ENCODE measurements at places on chromosomes 3 and 15.

DNA sequence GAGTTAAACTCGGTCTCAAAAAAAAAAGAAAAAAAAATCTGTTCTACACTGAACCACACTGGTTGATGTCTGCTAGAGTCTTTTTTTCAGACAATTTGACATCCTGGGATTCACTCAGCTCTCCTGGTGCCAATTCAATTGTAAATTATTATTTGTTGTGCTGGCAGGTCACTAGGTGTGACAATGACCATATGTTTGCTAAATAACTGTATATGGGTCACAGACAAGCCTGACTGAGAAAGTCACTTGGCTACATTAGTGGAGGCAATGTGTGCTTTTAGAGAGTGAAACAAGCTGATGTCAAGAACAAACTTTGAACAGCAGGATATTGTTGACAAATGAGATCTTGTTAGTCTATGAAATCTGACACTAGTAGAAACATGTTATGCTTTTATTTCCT, 1379.1 kb downstream of the ZPLD1 start:
- DNase-seq = no peak

GRCh38 chr3:18558507-18558906, 133.4 kb upstream of the SATB1 start:
- DNase-seq = no peak

- no peak for DNase-seq
Observed at GRCh38 chr3:116939091-116939490, 229.5 kb downstream of the TUSC7 start.

DNA sequence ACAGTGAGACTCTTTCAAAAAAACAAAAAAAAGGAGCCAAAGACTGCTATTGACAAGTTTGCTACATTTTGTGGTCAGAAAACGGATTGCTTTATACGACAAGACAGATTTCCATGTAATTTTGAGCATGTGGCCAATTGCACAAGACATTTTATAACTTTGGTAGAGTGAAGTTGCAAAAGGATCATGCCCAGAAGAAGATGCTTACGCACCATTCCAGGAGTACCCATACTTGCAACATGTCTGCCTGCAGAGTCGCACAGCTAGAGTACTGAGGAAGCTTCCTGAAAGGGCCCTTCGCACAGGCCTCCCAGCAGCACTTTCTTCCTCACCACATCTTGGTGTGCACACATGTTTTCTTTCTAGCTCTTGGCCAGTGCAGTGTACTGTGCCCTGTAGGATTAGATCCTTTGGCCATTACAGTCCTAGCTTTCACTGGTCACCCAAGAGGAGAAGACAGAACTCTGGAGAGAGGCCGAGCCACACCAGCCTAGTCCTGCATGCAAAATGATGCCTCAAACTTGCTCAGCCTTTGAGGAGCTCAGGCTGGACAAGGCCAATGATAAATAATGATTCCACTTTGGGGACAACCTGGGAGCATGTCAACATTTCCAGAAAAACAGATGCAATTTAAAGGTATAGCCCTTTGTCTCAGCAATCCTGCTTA, 11.7 kb downstream of the CHDH start:
- no peak for DNase-seq

DNA sequence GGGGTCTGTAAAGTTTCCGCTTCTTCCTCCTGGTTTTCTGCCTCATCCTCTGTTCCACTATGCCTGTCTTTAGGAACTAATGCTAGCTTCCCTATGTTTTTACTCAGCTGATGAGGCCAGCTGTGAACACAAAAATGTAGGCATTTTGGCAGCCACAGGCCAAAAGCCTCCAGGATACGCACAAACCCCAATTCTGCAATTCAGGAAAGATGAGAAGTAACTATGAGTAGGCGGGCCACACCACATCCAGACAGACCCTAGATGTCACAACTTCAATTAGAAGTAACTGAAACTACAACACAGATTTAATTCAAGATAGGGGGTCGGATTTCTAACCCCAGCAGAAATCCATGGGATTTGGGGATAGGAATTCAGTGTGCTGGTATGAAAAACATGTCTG, 11.9 kb downstream of the CA12 start:
- DNase-seq = no peak

- DNase-seq = no peak
Observed at GRCh38 chr15:74433592-74434262, at the start of gene SEMA7A. Gene SEMA7A, minus strand, starts transcription at chr15:74433958. Its CDS starts 40 bp downstream, at chr15:74433918.

DNA sequence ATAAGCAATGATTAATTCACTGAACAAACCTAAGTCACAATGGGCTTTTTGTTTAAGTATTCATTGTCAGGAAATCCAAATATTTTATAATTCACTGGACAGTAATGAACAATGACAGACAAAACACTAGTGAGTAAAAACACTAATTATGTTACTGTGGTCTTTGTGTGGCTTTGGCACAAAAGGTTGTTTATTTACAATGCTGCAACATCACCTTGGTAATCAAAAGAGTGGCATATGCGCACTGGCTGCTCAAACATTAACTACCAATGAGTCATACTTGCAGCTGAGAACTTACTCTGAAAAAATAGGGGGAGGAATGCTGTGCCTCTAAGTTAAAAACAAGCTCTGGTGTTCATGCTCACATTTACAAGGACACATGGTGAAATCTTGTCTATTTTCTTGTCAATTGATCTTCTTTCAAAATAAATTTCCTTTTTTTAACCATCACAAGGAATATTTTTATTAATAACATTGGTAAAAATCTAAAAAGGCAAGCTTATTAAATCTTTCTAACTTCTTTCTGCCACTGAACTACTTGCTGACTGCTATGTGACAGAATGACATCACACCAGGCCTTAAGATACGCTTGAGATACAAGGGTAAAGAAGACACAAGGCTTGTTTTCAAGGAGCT, 85.2 kb upstream of the PPIB start:
- peak; percentile 82 for DNase-seq

- no peak for DNase-seq
Observed at GRCh38 chr3:134885877-134886621, 91.0 kb downstream of the EPHB1 start.

- no peak for DNase-seq
Observed at GRCh38 chr15:56839641-56840040, 78.8 kb upstream of the TCF12 start.

GRCh38 chr15:42826251-42826890, 89.4 kb upstream of the CDAN1 start:
- no peak for DNase-seq

- DNase-seq = no peak
Observed at GRCh38 chr15:26841514-26841913, 25.3 kb upstream of the GABRA5 start.

GRCh38 chr3:13141991-13142412, 68.8 kb upstream of the IQSEC1 start:
- DNase-seq = no peak

DNA sequence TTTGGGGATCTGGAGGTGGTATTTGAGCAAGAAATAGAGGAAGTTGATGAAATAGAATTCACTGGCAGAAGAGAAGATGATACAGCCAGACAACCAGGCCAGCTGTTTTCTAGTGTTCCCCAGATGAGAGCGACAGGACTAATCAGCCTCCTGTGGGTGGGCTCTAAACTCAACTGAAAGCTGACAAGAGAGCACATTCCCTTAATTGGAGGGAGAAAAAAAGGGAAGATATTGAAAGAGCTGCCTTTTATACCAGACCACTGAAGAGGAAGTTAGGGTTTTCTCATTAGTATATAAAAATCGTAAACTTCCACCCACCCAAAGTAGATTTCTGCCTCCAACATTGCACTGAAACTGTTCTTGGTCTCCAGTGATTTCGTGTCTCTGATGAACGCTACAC, 6.5 kb upstream of the TM4SF19 start:
- DNase-seq = no peak

DNA sequence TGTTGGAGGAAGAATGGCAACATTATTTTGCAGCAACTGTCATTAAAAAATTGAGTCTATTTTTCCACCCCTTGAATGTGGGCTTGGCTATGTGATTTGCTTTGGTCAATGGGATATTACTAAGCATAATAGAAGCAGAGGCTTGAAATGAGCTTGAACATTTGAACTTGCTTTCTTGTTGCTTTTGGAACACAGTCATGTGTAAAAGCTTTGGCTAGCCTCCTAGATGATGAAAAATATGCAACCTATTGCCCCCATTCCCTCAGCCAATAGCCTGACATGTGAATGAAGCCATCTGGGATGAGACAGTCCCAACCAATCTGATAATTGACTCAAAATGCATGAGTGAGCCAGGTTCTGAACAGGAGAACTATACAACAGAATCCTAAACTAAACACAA, 78.4 kb downstream of the PLSCR2 start:
- peak; percentile 30 for DNase-seq

- DNase-seq = peak; percentile 66
Observed at GRCh38 chr3:25594007-25594502, 70.7 kb downstream of the TOP2B start.

DNA sequence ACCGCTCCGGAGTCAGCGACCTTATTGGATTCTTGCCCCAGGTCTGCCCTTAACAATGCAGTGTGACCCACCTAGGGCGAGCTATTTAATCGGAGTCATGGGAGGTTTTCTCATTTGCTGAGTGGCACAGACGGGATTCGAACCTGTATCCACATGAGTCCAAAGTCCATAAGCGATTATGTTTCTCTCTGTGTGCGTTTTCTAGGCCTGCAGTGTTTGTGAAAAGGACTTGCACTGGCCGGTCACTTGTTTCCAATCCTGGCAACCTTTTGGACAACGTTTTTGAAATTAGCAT, 691 bp upstream of the HDGFL3 start:
- DNase-seq = no peak

- DNase-seq = no peak
Observed at GRCh38 chr15:67601073-67601472, 58.6 kb downstream of the MAP2K5 start.

DNA sequence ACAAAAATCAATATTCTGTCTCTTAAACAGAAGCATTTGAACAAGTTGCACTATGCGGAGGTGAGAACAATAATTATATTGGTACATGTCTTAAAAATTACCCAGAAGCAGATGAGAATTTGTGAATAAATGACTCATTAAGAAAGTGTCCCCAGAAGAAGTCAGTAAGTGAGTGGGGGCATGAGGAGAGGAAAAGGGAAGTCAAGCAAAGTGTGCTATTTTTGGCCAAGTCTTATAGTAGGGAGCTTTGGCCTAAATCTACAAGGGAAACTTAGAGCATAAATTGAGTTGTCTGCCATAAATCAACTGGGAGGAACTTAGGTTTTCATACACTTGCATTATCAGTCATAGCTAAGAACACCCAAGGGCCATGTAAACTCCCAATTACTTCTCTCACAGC, 86.9 kb upstream of the SATB1 start:
- no peak for DNase-seq

GRCh38 chr15:74250266-74250665, 14.1 kb downstream of the CCDC33 start:
- no peak for DNase-seq

DNA sequence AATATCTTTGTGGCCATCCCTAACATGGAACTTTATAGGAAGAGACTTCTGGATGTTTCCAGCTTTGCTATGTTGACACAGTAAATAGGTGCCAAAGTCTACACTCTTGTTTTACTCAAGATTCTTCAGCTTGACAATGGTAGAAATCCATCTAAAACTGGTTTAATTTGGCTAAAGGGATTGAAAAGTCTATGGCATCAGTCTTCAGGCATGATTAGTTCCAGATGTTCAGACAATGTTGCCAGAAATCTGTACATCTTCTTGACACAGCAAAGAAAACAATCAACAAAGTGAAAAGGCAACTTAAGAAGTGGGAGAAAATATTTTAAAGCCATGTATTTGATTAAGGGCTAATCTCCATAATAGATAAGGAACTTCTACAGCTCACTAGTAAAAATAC, 130.5 kb downstream of the LRRC3B start:
- DNase-seq = no peak

GRCh38 chr3:17605032-17605431, 137.4 kb downstream of the TBC1D5 start:
- peak; percentile 25 for DNase-seq

- no peak for DNase-seq
Observed at GRCh38 chr3:8610951-8611350, 33.6 kb downstream of the SSUH2 start.

- DNase-seq = no peak
Observed at GRCh38 chr3:189712906-189713483, 81.8 kb downstream of the TP63 start.

DNA sequence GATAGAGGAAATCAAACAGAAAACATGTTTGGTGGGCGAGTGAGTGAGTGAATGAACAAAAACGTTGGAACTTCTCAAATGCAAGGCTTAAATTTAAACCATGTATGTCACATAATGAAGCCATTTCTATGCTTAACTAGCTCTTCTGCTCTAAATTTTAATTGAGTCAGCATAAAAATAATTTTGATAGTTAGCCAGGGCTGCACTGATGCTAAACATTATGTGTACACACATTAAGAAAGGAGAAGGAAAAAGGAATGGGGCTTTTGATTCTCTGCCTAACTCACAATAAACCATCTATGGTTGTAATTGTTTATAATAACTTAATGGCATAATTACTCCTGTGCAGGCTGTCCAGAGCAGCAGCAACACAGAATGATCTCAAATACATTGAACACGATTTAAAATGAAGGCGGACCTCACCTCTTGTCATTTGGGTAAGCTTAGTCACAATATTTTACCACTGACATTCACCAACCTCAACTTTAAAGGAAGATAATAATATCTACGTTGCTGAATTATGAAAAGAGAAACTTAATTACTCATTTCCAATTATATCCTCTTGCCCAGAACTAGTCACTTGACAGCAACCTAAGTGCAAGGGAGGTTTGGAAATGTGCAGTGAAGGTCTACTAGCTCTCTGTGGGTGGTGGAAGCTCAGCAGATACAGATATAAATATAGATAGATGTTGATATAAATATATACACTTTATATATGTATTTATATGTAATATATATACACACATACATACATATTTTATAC, 318.4 kb upstream of the TRIM42 start:
- DNase-seq = no peak

DNA sequence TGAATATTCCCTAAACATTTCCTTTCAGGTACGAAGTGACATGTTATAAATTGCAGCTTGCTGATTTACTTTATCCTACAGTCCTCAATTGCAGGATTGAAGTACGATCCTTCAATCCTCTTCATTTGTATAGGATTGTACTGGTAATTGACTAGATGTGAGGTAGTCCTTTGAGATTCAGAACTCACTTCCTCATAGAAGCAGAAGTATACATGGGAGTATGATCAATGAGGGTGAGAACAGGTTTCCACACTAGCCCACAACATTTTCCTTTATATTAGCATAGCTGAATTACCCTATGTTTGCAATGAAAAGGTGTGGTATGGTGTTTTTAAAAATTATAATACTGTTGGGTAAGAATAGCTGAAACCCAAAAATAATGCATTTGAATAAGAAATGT, 160.0 kb upstream of the UMPS start:
- DNase-seq = no peak

- no peak for DNase-seq
Observed at GRCh38 chr15:101013769-101014675, 94.9 kb downstream of the LRRK1 start.

DNA sequence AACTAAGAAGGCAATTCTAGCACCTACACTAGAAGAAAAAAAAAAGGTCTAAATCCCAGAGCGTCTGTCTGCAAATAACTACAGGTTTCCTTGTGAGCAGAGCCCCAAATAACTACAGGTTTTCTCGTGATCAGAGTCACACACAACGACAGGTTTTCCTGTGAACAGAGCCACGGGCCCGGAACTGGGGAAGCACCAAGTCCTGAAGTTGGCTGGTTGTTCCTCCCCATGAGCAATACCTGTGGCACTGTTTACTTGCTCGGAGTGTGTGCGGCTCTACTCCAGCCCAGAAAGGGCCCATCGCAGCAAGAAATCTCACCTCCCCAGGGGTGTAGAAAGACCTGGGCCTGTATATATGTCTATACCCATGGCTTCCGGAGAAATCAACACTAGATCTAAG, 644 bp upstream of the MASP1 start:
- no peak for DNase-seq

All from AG09319 (cell line).